ENCODE measurements at places on chromosomes 3 and 15.

DNA sequence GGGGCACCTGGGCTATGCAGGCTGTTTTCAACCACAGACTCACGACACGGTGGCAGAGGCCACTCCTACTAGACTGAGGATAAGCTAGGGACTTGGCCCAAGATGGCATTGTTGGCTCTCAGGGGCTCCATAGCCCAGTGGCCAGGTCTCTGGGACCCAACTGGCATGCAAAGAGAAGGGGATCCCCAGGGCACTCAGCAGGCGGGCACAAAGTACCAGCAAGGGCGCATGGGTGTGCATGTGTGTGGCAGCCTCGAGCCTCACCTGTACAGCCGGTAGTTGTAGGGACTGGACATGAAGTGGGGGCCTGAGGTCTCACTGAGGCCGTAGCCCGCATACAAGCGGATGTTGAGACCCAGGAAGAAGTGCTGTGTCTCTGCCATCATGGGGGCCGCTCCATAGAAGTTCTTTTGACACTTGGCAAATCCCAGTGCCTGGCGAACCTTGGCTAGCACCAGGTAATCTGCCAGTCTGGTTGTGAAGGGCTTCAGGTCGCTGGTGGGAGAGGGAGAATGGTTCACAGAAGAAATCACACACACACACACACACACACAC, 30.2 kb downstream of the IDH3A start:
- DNase-seq: no peak

DNA sequence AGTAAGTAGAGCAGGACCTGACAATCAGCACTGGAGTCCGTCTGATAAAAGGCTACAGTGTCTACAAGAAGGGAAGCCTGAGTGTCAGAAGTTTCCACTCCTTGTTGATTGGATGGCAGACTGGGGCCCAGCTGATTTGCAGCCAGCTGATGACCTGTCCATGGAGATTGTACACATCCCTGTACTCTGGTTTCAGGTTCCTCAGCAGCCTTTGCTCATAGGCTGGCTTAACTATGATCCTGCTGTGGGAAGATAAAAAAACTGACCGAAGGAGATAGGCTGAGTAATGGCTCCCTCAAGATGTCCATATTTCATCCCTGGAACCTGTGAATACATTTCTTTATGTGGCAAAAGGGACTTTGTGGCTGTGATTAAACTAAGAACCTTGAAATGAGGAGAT, 11.7 kb upstream of the LACTB start:
- no peak for DNase-seq

GRCh38 chr15:60407415-60407805, 9.6 kb upstream of the ANXA2 start:
- DNase-seq: no peak

- no peak for DNase-seq
These were observed 80.7 kb downstream of the MBNL1 start for GRCh38 chr3:152349392-152349791.

GRCh38 chr15:101528108-101528916, 38.8 kb upstream of the PCSK6 start:
- DNase-seq: no peak

DNA sequence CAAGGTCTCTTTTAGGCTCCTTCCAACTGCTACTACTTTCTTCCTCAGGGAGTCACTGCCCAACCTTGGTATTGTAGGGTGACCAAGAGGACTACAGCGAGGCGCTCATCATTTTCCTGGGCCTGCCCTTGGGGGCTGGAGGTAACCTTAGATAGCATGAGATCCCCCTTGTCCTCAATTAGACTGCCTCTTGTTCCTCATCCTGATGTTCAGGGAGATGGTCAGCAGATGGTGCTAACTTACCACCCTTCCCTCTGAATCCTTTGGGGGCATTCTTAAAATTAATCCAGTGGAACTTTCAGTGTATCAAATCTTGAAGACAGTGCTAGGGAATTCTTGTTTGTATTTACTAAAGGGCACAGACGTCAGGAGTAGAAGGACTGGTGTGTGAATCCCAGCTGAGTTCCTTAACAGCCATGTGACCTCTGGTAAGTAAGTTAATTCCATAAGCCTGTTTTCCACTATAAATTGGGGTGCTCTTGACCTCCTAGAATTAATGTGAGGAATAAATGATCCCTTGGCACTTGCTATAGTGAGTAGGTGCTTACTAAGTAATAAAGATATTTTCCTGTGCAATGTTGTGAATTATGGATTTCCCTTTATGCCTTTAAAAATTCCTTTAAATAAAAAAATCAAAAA, 4.1 kb upstream of the CLPX start:
- no peak for DNase-seq

DNA sequence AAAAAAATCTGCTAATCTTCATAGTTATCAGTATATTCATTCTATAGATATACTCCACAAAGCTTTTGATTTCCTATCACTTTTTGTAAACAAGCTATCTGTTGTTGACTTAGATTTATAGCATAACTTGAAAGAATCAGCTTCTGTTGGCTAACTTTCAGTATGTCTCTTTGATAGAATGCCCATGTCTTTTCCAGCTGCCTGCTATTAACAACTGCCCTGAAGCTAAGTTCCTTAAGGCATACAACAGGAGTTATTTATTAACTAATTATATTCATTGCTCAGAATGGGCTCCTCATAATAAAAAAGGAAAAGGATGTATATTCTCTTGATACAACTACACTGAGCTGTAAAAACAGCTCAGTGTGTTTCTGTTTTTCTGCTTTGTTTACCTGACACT, 293.9 kb downstream of the TUSC7 start:
- no peak for DNase-seq

- no peak for DNase-seq
These were observed 42.9 kb downstream of the CHDH start for GRCh38 chr3:53803124-53803815.

- DNase-seq: no peak
These were observed 2.4 kb downstream of the PFKFB4 start for GRCh38 chr3:48553886-48554845.

All from activated CD4-positive, alpha-beta T cell treated with anti-CD3 and anti-CD28 coated beads, Interleukin-2, amount 10 ng/mL, durations not matched to agents 7 days and 5 days (primary cell).